IPS DF 19.7 (cell line): ENCODE measurements at places on chromosomes 3 and 15.

DNA sequence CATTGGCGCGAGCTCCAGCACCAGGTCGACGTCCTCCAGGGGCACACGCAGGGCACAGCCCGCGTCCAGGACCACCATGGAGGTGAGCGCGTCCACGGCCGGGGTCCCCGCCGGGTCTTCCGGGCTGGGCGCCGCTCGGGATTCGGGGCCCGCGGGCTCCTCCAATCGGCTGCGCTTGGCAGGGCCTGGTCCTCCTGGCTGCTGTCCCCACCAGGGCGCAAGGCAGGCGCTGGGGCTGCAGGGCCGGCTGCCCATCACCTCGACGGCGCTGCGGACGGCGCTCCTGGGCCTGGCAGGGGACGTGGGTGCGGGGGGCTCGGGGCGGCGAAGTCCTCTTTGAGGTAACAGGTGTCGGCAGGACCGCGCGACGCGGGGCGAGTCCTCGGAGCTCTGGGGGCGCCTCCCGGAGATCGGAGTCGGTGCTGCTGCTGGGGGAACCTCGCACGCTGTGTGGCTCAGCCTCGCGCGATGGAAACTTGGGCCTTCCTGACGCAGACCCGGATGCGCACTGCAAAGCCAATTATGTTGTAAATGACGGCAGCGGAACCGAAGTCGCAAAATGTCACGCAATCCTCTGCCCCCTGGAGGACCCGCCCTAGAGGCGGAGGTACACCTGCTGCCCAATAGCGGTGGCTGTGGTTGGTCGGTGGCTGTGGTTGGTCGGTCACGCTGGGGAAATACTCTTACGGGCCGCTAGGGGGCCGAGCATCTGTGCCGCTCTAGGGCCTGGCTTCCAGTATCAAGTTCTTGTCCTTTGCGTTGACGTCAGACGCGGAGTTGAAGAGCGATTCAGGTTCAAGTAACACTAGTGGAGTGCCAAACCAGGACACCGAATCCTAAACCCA is at the start of gene PRR23C:
Gene PRR23C, minus strand, starts transcription at position 527 of the 845 bp plus-strand sequence. Its CDS starts 272 bp downstream, at position 255.
- no peak for DNase-seq

DNA sequence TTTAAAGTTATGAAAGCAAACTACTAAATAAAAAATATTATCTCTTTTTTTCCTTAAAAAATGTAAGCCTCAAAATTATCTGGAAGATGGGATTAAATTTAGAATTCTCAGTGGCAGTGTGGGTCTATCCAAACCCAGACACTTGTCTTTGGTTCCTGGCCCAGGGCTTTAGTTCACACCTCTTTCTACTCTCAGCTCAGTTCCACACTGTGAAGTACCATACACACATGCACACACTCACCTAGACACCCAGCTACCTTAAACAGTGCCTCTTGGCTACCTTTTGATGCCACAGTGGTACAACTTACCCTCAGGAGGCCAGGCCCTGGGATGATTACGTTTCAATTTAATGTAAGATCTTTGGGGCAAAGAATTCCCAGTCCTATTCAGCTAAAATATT is 51.0 kb upstream of the TSC22D2 start:
- no peak for DNase-seq

- DNase-seq = no peak
Observed at GRCh38 chr3:35528728-35529127, 110.6 kb upstream of the ARPP21 start.

- DNase-seq = no peak
Observed at GRCh38 chr15:33198541-33198940, 4.0 kb upstream of the FMN1 start.

DNA sequence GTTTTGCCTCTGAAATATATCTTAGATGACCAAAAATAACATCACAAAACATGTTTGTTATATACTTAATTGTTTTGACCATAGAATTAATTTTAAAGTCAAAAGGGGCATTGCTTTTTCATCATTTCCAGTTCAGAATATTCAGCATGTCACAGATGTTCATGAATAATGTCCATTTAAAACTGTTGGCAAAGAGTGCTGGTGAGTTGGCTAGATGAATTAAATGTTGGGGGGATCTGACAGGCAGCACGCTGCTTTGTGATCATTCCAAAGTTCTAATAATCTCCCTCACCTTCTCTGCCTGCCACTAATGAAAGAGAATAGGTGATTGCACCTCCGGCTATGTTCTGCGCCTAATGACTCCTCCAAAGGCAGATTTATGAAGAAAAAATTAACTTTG is 139.2 kb upstream of the MLF1 start:
- no peak for DNase-seq

DNA sequence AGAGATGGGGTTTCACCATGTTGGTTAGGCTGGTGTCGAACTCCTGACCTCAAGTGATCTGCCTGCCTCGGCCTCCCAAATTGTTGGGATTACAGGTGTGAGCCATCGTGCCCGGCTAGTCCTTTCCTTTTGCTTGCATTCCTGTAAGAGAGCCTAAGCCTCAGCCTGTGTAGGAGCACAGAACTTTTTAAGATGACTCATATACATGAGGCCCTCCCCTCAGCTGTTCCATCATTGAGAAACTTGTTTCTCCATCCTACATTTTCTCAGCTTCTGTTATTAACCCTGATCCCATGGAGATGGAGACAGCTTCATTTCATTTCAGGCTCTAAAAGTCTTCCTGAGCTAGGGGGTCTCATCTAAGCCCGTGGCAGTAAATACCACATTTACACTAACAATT is 123.3 kb downstream of the PLOD2 start:
- DNase-seq = no peak

DNA sequence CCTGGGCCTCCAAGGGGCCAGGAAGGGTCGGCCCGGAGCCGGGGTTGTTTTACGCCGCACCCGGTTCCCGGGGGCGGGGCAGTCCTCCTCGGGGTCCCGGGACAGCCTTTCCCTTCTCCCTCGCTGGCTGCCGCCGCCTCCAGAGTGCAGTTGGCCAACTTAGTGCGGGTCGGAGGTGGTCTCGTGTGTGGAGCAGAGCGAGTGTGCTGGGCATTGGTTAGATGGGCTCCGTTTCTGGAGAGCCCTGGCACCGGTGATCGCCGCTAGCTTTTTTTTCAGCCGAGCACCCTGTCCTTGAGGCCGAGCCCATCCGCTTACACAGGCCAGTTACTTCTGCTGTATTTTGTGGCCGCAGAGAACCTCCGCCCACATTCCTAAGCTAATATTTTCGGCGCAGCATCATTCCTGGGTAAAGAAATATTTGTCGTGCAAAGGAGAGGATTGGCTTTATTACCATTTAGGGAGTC is 585 bp downstream of the KIF23 start:
- DNase-seq = no peak

GRCh38 chr15:64216730-64217428 is 54.1 kb upstream of the PPIB start:
- DNase-seq = no peak

DNA sequence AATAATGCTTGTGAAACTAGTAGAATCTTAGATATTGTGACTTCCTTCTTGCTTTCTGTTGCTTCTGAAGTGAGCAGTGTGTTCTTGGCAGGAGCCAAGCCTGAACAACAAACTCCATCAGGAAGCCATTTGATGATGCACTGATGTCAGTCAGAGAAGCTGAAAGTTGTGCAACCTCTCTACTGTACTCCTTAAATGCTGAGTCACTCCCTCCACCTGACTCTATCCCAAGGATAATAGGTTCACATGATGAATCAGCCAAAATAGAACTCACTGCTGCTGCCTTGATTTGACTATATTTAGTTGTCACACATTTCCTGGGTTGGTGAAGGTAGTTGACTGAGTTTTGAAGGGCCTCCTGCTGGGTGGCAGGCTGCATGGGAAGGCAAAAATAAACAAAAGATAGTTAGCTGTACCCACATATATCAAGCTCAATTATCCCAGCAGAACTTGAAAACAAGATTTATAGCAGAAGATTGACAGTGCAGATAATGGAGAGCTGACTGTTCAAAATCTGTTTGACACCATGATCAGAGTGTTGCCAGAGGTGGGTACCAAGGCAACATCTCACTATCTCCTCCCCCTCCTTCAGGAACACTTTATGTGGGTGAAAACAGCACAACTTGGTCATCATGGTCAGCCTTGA is 328.4 kb upstream of the DPH6 start:
- no peak for DNase-seq

- DNase-seq = no peak
Observed at GRCh38 chr3:171384101-171384891, 75.9 kb downstream of the TNIK start.

- no peak for DNase-seq
Observed at GRCh38 chr3:25849091-25849490, 59.2 kb downstream of the OXSM start.

GRCh38 chr3:76735152-76735551 is 304.7 kb upstream of the ROBO2 start:
- no peak for DNase-seq

GRCh38 chr15:98530570-98530969 is 117.8 kb upstream of the IGF1R start:
- DNase-seq = no peak

DNA sequence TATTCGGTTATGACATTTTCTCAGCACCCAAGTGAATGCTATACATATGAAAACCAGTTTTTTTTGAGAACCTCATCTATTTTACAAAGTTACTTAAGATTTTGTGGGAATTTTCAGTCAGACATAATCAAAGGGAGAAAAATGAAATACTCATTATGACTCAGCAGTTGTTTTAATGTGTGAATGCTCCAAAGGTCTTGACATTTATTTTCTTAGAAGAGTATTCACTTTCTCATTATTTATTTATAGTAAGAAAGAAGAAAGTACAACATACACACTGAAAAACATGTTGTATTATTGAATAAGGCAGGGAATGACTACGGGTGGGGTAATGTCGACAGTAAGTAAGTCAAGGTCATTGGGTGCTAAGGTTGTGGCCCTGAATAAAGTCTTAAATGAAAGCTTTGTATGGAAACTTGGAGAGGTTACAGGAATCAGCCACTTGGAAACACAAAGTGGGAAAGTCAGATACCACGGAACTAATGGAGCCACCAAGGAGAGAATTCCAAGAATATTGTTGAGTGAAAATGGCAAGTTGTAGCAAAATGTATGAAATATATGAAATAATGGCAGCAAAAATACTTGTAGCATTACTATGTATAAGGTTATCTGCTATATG is 844.5 kb downstream of the TBL1XR1 start:
- DNase-seq = no peak

GRCh38 chr3:178120367-178120766 is 415.9 kb upstream of the KCNMB2 start:
- no peak for DNase-seq

GRCh38 chr3:151955356-151955755 is 81.9 kb downstream of the SUCNR1 start:
- DNase-seq = no peak

- DNase-seq = no peak
Observed at GRCh38 chr15:100253640-100254039, 88.1 kb downstream of the ADAMTS17 start.

GRCh38 chr3:132343018-132343612 is 25.9 kb downstream of the ACP3 start:
- DNase-seq = no peak
